ENCODE measurements at places on chromosomes 7 and 10.

GRCh38 chr7:148521271-148521670 is 69.3 kb upstream of the C7orf33 start:
- no peak for DNase-seq

GRCh38 chr10:98433881-98434732 is 12.6 kb downstream of the HPS1 start:
- DNase-seq = no peak

- DNase-seq = no peak
Observed at GRCh38 chr10:97590082-97590747, 694 bp downstream of the C10orf62 start.

GRCh38 chr7:94276795-94277194 is 117.9 kb upstream of the COL1A2 start:
- DNase-seq = no peak

DNA sequence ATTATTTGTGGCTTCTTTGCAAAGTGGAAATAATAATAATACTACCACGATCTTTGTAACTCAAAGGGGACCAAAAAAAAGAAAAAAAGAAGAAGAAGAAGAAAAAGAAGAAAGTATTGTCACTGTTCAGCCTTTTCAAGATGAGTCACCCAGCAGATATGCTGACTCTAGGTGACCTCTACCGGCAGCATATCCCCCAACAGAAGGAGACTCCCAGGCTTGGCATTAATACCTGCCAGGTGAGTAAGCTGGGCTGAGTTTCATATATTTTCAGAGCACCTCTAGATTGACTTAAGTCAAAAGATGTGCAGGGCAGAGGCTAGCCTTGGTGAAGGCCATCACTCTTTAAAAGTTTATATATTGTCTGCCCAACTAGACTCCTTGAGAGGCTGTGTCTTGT is 30.4 kb upstream of the GPR26 start:
- no peak for DNase-seq

DNA sequence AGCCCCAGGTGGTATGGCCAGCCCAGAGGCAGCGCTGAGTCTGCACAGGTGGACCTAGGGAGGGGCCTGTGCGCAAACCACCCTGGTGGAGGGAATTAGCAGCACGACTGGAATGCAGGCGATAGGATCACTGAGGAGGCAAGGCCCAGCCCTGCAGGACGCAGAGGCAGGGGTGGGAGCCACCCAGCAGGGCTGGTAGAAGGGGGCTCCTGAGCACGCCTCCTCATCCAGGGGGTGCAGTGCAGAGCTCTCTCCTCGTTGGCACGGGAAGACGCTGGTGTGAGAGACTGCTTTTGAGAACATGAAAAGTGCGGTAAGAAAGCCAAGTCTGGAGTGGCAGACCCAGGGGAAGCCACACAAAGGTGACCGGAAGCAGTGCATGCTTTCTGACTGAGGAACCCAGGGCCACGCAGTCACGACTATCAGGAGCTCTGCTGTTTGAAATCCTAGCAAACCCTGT is 6.0 kb downstream of the FXYD4 start:
- no peak for DNase-seq

DNA sequence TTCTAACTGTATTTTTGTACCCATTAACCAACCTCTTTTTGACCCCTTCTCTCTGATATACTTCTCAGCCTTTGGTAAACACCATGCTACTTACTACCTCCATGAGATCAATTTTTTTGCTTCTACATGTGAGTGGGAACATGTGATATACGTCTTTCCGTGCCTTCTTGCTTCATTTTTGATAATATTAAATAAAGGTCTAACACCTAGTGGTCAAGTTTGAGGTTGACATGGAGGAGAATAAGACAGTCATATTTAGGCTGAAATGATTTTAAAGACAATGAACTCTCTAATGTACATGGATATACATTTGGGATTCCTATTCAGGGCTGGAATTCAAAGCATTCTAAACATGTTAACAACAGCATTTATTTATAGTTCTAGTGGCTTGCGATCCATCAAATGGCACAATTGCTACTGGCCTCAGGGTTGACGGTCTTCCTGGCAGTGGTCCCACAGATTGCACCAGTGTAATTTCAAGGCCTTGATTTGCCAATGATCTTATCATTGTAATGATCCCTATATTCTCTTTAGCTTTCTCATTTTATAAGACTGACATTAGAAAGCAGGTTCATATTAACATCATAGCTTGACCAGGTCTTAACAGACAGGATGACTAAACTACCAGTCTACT is 315.9 kb upstream of the ETV1 start:
- DNase-seq = no peak

DNA sequence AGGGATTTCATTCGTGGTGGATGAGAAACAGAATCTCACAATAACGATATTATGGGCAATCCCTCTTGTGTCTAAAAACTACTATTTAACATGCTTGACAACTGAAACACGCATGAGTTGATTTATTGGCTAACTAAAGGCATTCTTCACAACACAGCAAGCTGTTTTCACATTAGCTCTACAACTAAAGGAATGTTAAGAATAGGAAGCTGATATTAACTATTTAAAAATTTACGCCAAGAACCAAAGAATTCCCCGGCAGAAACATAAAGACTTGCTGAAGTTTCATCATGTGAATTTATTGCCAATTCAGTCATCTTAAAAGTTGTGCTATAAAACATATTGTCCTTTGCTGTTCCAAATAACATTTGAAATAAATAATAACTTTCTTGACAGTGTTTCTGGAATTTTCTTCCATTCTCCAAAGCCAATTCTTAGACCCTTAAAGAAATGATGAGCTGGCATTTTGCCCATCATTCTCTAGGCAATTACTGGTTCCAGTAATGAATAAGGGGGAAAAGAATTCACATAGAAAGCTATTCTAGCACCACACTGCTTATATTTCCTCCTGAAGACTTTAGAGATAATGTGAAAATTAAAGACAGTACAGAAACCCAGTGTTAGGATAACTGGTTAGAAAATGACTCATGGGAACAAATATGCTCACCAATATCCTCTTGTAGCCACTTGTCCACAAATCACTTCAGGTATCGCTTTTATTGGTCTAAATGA is 233.1 kb downstream of the PARD3 start:
- DNase-seq = no peak

- no peak for DNase-seq
Observed at GRCh38 chr7:156522801-156523200, 117.8 kb upstream of the RNF32 start.

- DNase-seq = no peak
Observed at GRCh38 chr7:149729983-149730801, 43.2 kb downstream of the ZNF467 start.

DNA sequence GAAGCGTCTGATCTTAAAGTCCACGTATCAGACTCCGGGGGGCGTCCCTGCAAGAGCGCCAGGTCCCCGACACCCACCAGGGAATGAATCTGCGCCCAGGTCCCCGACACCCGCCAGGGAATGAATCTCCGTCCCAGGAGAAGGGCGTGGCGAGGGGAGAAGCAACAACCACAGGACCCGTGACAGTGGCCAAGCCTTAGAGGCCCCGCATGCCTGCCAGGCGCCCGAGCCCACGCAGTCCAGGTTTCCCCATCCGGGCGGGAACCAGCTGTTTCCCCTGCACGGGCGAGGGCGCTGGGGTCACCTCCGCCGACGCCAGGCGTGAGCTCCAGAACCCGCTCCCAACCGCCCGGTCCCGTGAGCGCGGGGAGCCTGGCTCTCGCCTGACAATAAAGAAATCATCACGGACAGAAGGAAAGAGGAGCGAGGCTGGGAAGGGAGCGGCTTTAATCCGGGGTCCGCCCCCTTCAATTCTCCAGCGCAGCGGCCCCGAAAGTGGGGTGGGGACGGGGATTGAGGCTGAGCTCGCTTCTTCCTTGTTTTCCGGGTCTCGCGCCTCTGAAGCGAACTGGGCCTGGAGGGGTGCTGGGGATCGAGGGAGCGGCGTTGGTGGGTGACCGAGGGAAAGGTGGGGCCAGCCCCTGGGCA is 29.0 kb upstream of the BMS1 start:
- no peak for DNase-seq
